Stimulated activated CD4-positive, alpha-beta T cell treated with anti-CD3 and anti-CD28 coated beads, Interleukin-15, amount 100 ng/mL, for 1 hour (primary cell): ENCODE measurements at places on chromosomes 2 and 18.

- no peak for DNase-seq
Observed at GRCh38 chr2:239381709-239382134, 19.1 kb downstream of the HDAC4 start.

- DNase-seq: no peak
Observed at GRCh38 chr2:158403237-158403636, 53.3 kb downstream of the CCDC148 start.

DNA sequence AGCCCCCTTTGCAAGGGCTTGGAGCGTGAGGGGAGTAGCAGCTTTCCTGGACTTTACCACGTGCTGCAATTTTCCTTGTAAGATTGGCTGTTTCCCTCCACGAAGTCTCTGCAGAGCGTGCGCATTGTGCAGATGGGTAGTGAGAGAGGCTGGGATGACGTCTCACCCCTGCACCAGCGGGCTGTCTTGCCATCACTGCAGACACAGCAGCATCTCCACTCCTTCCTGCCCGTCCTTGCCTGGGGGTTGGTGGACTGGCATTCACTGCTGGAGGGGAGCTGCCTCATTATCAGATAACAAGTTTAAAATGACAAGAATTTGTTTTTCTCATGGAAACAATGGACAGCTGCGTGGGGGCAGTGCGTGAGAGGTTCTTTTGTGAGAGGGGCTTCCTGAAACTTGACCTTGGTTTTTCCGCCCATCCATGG lies 45.3 kb upstream of the HS6ST1 start:
- no peak for DNase-seq

DNA sequence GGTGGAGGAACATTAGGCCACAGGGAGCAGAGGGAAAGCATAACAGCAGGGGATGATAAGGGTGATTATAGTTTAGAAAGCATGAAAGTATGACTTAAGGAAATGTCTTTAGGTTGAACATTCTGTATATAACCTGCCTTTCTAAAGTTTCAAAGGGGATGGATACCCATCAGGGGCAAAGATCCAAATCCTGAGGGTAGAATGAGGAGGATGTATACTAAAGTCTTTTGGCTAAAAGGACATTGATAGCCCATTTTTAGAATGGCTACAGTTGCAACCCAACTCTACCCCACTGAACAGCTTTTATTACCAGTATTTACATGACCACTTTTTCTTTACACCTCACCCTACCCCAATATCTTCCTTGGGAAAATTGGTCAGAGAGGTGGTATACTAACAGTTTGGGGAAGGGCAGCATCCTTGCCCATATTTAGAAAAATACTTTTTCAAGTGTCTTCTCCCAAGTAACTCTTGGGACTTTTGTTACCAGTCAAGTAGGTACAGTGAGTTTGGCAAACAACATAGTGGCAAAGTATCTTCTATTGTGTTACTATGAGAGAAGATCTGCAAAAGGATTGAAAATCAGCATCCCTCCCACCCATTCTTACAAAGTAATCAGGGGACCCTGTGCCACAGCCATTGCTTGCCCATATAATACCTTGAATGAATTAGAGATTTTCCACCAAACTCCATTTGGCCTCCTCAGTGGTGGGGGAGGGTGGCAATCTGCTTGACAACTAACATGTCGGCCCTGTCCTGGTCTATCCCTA lies 8.3 kb downstream of the MAT2A start:
- no peak for DNase-seq

DNA sequence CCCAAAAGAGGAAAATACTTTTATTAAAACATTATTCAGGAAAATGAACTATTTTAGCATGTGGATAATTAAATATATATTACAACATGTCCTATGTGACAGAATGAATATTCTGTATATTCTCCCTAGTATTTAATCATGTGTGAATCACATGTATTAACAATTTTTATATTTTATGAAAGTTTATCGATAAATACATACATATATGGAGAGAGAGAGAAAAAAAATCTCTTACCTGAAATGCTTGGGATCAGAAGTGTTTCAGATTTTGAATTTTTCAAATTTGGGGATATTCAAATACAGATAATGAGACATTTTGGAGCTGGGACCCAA lies 228.6 kb upstream of the RBBP8 start:
- no peak for DNase-seq

DNA sequence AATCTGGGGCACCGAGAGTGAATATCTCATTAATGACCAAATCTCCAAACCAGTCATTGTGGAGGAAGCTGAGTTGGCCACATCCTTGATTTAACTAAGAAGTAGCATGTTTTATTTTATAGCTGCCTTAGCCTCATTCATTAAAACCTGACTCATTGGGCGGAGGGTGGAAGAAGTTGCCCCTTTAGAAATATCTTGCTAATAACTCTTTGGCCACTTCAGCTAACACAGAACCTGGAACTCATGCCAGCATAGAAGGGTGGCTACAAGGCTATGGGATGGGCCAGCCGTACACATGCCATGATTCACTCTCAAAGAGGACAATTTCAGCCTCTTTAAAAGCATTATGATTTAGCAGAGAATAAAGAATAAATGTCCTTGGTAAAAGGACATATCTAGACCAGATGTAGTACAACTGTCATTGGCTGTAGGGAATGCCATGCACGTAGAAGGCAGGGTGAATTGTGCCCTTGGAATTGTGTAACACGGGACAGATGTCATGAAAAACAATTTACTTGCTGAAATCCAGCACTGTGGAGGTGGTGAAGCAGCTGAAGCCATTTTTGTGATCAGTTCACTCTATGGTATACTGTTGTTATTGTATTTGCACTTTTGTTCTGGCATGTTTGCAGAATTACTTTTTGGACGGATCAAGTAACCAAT lies 330.0 kb downstream of the PLCL1 start:
- no peak for DNase-seq

- DNase-seq: no peak
Observed at GRCh38 chr2:101921319-101921952, 70.3 kb upstream of the IL1R2 start.

- DNase-seq: no peak
Observed at GRCh38 chr2:223954401-223954800, 2.9 kb upstream of the MRPL44 start.

- no peak for DNase-seq
Observed at GRCh38 chr2:72955228-72956049, 38.1 kb downstream of the EMX1 start.

DNA sequence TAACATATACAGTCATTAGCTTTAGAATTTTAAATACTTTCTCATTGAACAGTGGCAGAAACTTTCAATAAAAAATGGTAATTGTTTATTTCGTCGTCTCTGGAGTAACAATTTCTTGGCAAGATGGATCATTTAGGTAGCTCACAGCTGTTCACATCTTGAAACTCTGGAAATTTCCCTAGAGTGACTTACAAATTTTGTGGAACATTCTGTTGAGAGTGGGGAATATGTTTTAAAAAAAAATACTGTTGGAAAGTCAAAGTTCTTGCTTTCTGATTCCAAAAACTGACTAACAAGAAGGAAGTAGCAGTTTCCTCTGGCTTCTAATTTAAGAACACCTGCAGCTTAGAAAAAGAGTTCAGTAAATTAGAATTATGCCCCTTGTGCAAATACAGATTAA lies 11.2 kb upstream of the CALCRL start:
- DNase-seq: no peak

DNA sequence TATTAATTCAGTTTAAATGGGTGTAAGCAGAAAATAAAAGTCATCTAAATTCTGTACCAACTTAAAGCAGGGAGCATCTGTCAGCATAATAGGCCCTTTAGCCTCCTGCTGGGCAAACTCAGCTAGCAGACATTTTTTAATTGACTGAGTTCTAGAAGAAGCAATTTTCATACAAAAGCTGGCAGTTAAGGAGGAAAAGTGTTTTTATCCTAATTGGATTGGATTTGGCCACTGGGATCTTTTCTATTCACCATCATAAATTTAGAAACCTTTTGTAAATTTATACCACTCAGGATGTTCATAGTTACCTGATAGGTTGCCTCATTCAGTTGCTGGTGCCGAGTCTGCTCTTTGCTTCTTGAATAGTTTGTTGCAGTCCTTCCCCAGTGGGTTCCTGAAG lies 262.7 kb upstream of the FSIP2 start:
- DNase-seq: no peak

DNA sequence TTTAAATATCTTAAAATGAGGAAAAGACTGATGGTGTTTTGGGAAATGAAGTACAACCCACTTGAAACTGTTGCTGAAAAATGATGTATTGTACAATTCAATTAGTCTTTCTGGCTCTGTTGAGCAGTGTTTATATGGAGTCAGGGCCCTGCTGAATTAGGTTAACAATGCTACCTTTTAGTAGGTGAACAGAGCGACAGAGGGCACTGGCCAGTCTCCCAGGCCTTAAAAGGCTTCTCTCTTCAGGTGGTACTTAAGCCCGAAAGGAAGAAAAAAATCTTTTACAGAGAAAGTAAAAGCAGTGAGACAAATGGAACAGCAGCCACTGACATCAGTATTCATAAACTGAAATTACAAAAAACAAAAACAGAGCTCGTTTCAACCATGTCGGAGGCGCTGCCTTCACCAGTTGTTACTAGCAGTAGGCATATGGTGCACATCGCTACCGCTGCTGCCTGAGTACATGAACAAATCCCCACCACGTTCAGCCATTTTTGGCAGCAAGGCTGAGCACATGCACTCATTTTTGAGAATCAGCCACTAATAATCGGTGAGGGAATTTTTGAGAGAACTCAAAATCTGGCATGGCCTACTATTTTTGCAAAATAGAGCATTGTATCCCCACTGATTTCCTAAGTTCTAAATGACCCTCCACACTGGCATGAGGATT lies 91.8 kb downstream of the PLEKHM3 start:
- no peak for DNase-seq

DNA sequence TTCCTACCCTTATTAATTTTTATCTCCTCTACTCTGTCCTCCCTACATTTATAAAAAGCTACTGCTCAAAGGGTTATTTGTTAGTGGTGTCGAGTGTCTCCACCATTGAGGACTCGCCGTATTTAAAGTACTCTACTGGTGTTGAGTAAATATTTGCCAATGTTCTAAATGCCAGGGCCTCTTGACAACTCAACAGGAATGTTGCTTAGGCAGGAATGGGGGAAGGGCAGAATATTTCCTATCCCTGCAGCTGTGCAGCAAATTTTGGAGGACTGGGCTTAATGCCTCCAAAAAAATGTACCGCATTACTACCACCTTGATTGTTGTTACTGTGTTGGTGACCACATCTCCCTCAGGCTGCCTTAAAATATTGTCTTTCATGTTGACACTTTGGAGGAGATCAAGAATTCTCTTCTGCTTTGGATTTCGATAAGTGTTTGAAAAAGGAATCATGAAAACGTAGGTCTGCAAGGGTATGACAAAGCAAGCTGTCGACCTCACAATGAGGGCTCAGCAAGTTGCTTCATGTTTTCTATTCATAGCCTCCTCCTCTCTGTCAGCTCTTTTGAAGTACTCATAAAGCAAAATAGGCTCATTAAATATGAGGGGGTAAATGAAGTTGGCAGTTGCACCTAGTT lies 84.3 kb downstream of the EFEMP1 start:
- no peak for DNase-seq

DNA sequence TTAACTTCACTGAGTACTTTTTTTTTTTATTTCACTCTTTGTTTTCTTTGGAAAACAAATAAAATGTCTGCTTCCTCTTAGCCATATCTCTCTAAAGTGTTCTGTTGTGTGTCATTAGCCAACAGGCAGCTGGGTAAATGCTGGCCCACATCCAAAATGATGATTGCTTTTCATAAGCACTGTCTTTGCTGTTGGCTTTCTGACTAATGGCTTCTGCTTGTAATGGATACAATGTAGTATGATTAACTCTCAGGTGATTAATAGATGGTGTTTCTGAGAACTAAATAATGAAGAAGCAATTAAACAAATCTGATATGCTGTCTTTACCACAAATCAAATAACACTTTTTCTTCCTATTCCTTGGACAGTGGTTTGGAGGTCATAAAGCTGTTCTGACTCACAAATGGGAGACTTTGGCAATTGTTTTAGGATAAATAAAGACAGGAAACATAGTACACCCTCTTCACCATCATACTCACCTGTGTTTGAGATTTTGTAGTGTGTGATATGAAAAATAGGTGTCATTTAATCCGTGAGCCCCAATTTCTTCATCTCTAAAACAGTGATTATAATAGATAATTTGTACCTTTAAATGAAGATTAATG lies 888.4 kb downstream of the TSN start:
- no peak for DNase-seq

DNA sequence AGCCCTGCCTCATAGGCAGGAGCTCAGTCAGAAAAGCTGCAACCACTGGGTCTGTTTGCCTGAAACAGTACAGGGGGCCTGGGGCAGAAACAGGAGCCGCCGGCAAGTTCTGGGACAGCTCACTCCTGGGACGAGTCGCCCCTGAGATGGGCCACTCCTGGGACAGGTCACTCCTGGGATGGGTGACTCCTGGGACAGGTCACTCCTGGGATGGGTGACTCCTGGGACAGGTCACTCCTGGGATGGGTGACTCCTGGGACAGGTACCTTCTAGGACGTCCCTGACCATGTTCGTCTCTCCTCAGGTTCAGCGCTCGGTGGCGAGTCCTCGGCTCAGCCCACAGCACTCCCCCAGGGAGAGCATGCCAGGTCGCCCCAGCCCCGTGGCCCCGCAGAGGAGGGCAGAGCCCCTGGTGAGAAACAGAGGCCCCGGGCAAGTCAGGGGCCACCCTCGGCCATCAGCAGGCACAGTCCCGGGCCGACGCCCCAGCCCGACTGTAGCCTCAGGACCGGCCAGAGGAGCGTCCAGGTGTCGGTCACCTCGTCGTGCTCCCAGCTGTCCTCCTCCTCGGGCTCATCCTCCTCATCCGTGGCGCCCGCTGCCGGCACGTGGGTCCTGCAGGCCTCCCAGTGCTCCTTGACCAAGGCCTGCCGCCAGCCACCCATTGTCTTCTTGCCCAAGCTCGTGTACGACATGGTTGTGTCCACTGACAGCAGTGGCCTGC lies 51.8 kb downstream of the NTSR2 start:
- no peak for DNase-seq

GRCh38 chr2:98478088-98478551 lies 33.5 kb downstream of the INPP4A start:
- no peak for DNase-seq

DNA sequence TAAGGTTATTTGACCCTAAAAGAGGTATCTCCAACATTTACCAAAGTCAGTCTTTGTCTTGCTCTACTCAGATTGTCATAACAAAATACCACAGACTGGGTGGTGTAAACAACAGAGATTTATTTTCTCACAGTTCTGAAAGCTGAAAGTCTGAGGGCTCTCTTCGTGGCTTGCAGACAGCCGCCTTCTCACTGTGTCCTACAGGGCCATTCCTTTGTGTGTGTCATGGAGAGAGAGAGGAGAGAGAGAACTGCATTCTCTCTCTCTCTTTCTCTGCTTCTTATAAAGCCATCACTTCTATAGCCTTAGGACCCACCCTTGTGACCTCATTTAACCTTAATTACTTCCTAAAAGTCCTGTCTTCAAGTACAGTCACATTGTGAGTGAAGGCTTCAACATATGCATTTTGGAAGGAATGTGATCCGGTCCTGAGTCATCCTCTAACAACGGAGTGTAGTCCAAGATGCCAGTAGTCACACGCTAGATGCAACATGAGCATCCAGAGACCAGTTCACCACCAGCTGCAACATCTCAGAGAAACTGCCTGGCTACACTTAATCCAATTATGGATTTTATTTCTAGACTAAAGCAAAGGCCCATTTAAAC lies 130.2 kb downstream of the CD226 start:
- no peak for DNase-seq

- no peak for DNase-seq
Observed at GRCh38 chr2:85998071-85998991, 107.4 kb downstream of the POLR1A start.

GRCh38 chr18:40355726-40356125 lies 1599.3 kb upstream of the PIK3C3 start:
- DNase-seq: no peak
